Upper lobe of right lung (tissue), 1 donor: ENCODE measurements at places on chromosomes 3 and 15. TPM values are rescaled to one million over a fixed set of nuclear protein-coding genes. Genes with fewer than 3 reads are reported as not detected.

The UROC1 gene
- not detected for total RNA-seq

The SPINK8 gene
- total RNA-seq: not detected

The ST3GAL6 gene
- 29.4 TPM for total RNA-seq

The HEG1 gene
- total RNA-seq: 234 TPM

The TGM5 gene
- not detected for total RNA-seq

The MST1R gene
- total RNA-seq: 46.2 TPM

The WNT5A gene
- total RNA-seq: 24.5 TPM

The SNRPA1 gene
- 40.7 TPM for total RNA-seq

The DUOX1 gene
- 327 TPM for total RNA-seq

The ALDH1A2 gene
- total RNA-seq: 27.3 TPM

The IREB2 gene
- 48.7 TPM for total RNA-seq

The SOX2 gene
- 0.20 TPM for total RNA-seq

The LMAN1L gene
- not detected for total RNA-seq
